ENCODE measurements at places on chromosomes 5 and 9.

GRCh38 chr9:2681981-2682380 is 35.3 kb upstream of the KCNV2 start:
- no peak for DNase-seq

- no peak for DNase-seq
Observed at GRCh38 chr5:179165421-179166170, 105.4 kb downstream of the ZNF354C start.

DNA sequence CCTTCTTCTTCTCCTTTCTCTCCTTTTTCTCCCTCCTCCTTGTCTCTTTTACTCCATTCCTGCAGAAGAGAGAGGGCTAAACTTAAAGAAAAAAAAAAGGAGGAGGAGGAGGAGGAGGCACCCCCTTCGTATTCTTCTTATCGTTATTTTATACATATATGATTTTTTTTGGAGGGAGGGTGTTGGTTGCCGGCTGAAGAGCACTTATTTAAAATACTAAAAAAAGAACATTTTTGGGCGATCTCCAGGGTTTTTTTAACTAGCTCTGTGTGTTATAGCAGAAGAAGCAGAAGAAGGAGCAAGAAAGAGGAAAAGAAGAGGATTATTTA is 381 bp downstream of the NR2F1 start:
- no peak for DNase-seq

GRCh38 chr9:35835216-35835632 is 6.2 kb downstream of the TMEM8B start:
- DNase-seq: no peak

DNA sequence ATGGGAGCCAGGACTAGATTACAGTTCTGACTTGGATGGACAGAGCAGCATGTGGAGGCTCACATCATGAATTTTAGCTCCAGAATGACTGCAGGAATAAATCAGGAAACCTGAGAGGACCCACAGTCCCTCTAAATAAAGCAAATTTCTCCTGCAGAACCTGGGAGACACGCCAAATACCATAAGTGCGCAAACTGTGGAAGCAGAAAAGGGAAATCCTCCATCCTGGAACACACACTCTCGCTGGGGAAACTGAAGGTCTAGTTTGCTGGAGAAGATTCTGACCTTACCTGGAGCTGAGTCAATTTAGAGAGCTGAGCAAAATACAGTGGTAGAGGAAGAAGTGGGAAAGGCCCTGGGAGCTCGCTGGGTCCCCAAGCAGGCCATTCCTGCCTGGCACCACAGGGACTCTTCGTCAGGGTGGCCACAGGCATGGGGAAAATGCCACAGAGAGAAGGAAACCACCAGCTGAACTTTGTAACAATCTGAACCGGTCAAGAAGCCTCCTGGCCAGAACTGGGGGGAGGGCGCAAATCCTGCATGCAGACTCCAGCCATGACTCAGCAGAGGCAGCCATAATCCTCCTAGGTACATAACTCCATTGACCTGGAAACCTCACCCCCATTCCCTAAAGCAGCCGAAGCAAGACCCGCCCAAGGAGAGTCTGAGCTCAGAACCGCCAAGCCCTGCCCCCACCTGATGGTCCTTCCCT is 390.9 kb downstream of the LRRC70 start:
- no peak for DNase-seq

DNA sequence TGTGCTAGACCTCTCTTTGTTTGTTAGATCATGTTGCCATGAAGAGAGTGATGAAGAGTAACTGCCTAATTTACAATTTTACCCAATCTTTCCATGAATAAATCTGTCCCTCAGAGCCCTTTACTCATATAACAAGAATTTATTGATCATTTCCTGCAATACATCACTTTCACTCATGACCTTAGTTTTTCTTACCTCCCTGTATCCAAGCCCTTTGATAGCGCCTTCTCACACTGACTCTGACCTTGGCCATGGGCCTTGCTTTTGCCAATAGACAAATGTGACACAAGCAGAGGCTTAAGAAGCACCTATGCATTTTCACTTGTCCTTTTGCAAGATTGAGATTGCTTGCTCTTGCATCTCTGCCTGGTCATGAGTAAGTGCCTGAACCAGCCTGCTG is 288.1 kb downstream of the NNT start:
- DNase-seq: no peak

DNA sequence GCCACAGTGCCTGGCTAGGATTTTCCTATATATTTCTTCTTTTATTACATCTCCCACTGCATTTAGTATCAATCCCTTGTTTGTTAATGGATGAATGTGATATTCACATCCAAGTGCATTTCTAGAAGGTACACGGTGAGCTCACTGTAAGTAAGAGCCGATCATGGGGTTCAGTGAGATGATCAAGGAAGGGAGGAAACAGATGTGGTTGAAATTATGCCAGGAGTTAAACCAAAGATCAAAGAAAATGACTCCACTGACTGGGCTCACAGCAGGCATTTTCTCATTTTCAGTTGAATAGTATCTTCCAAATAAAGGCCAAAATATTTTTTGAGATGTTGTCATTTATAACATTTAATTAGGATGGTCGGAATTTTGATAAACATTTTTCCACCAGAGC is 97.8 kb downstream of the CFAP90 start:
- DNase-seq: no peak

DNA sequence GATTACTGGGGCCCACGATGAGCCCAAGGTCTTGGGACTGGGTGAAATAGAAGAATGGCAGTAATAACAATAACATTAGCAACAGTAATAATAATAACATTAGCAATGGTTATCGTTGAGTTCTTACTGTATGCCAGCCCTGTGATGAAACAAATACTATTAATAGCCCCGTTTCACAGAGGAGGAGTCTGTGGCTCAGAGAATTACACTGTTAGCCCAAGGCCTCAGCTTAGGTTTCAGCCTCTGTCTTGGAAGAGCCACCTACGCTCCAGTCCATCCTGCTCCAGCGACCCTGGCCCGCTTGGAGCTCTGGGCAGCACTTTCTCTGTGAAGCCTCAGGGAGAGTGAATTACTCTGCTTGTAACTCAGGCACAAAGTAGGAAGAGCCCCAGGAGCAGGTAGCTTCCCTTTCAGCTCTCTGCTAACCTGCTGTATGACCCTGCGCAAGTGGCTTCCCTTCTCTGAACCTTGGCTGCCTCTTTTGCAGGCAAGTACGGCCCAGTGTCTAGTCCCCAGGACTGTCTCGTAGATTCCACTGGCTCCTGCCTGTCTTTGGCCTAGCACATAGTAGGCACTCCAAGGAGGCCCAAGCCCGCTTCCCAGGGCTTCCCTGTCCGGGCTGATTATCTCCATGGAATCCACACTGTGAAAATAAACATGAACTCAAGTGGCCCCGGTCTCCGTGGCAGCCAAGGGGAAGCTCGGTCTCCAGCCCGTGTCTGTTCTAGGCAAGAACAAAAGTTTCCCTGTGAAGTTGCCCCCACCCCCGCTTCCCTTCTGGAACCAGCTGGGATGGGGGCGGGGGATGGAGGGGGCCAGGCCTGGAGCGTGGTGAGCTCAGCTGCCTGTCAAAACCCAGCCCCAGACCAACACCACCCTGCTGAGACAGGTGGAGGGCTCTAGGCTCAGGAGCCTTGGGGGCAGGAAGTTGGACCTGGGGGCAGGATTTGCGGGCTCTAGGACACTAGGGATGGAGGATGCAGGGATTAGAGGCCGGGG is 26.2 kb upstream of the LMX1B start:
- DNase-seq: no peak

DNA sequence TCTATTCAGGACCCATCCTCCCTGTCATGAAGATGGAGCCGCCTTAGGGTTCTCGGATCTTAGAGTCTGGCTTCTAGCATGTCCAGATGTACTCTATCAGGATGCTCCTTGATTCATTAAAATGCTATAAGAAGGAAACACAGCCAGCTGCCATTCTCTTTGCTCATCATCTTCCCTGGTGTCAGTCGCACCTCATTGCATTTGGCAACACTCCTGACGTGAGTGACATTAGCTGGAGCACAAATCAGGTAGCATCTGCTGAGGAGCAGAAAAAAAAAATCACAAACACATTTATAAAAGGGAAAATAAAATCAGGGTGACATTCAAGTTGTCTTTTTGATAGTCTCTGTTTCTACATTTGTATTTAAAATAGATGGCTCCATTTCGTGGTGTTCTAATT is 226.1 kb upstream of the NMUR2 start:
- DNase-seq: no peak

- DNase-seq: no peak
Observed at GRCh38 chr5:173331287-173331686, 3.1 kb upstream of the STC2 start.
